ENCODE measurements at places on chromosomes 6 and 20. TPM values are rescaled to one million over a fixed set of nuclear protein-coding genes. Genes with fewer than 3 reads are reported as not detected.

DNA sequence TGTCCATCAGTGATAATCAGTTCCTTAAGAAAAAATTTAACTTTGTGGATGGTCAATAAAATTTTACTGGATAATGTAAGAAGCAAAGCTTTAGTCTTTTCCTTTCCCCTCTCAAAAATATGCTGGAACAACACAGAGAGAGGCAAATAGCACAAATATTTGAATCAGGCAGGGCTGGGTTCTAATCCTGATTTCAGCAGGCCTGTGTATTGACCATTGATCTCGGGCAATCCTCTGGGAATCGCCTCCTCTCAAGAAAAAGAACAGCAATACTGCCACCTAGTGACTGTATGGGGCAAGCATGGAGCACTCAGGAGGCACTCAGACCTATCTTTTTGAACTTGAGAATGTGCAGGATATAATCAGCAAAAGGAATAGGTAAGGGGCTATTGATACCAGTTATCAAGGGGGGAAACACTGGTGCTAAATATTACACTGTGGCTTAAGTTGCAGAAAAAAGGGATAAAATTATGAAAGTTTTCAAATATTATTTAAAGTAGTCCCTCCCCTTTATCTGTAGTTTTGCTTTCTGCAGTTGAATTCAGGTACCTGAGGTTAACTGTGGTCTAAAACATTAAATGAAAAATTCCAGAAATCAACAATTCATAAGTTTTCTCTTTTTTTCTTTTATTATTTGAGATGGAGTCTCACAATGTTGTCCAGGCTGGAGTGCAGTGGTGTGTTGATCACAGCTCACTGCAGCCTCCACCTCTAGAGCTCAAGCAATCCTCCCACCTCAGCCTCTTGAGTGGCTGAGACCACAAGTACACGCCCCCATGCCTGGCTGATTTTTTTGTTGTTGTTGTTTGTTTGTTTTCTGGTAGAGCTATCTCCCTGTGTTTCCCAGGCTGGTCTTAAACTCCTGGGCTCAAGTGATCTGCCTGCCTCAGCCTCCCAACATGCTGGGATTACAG lies 91.8 kb upstream of the NHSL1 start:
- DNase-seq: peak; percentile 68

GRCh38 chr6:25882051-25882496 lies 8.0 kb upstream of the SLC17A3 start:
- DNase-seq: no peak

DNA sequence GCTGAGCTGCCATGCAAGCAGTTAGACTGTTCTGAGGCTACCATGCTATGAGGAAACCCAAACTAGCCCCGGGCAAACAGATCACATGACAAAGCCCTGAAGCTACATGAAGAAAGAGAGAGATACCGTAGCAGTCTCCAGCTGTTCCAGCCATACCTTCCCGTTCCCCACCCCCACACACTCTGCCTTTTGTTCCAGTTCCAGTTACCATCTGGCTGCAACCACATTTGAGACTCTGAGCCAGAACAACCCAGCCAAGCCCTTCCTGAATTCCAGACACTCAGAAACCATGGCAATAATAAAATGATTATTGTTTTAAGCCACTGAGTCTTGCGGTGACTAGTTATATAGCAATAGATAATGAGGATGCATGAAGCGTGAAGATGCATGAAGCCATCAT lies 28.3 kb downstream of the RIN2 start:
- peak; percentile 97 for DNase-seq

DNA sequence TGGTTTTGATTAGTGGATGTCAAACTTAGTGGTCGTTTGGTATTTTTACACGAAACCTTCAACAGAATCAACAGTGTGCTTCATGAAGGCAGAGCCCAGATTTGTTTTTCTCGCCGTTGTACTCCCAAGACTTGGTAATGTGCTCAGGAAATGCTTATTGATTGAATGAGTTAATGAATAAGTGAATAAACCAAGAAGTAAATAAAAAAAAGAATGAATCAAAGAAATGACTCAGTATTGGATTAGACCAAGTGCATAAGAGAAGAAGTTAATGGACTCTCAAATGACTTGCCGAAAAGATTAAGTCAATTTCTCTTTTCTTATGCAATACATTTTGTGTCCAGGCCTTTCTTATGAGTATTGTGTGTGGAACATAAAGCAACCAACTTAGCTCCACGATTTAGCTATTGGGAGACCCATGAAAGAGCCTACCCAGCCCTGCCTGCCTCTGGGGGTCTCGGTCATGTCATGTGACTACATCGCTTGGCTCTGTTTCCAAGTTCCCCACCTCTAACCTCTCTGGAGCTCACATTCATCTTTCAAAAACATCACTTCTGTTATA lies 10.6 kb upstream of the FUCA2 start:
- DNase-seq: peak; percentile 16

DNA sequence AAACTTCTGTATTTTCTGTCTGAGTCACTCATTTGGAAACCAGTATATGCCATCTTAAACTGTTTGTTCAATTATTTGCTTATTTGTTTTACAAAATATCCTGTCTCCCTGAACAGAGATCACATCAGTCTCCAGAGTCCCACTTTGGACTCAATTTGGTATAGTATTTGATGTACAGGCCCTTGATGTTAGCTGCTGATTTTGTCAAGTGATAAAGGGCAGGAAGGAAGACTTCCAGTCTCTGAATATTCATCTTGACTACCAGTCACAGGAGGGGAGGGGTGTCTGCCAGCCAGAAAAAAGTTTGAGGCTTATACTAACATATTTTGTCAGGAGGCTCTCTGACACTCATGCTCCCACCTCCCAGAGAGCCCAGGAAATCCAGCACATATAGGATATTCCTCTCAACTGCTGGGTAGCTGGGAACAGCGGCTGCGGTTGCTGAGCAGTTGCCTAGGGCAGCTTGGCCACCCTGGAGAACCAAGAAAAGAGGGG lies 376.8 kb upstream of the RUNX2 start:
- DNase-seq: no peak

DNA sequence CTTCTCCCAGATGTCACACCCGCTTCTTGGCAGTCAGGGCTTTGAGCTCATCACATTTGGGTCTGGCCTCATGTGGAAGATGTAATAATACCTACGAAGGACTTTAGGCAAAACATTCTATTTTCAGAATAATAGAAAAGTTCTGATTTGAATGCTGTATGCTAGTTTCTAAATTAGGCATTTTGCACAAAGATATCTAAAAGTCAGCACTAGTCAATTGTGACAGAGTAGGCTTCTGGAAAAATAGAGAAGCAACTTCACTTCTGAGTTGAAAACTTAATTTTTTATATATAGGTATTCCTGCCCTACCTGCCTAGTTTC lies 38.3 kb upstream of the CD2AP start:
- DNase-seq: no peak

DNA sequence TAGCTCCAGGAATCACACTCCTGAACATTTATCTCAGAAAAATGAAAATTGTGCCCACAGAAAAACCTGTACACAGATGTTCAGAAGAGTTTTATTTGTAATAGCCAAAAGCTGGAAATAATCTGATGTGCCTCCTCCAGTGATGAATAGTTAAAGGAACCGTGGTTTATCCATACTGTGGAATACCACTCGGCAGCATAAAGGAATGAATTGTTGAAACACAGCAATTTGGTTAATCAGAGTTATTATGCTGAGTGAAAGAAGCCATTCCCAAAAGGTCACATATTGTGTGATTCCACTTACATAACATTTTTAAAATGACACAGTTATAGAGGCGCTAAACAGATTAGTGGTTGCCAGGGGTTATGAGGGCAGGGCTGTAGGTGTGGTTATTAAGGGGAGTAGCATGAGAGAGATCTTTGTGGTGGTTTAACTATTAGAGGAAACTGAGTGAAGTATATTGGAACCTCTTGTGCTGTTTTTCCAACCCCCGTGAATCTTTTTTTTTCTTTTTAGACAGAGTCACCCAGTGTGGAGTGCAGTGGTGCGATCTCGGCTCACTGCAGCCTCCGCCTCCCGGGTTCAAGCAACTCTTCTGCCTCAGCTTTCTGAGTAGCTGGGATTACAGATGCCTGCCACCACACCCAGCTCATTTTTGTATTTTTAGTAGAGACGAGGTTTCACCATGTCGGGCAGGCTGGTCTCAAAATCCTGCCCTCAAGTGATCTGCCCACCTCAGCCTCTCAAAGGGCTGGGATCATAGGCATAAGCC lies 26.2 kb downstream of the PSMF1 start:
- no peak for DNase-seq

GRCh38 chr6:7108964-7109836 lies 1.4 kb downstream of the RREB1 start:
- DNase-seq: peak; percentile 22

- peak; percentile 60 for DNase-seq
Measured at GRCh38 chr20:63475209-63475608, 2.8 kb upstream of the KCNQ2 start.

DNA sequence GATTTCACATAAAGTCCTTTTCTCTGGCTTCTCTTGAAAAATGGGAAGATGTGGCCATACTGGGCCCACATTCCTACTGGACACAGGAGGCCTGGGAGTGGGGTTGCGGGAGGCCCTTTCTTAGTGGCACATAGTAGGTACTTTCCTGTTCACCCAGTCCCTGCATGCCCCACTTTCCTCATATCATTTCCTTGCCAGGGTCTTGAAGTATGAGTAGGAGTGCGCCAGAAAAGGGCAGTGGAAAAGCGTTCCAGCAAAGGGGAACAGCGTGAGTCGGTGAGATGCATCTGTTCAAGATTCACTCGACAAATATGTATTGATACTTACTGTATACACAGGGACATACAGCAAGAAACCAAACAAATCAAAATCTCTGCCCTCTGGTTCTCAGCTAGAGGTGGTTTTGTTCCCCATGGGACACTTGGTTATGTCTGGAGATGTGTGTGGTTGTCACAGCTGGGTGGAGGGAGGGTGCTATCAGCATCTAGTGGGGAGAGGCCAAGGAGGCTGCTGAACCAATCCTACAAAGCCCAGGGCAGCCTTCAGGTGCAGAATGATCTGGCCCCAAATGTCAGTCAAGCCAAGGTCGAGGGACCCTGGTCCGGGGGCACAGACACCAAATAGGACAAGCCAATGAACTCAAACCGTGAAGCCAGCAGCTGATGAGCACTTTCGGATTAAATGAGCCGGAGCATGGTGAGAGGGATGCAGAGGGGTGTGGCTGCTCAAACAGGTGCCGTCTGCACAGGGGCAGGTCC lies 151.4 kb downstream of the CEBPB start:
- DNase-seq: no peak

The BCAS4 gene
- 84.7 TPM for total RNA-seq

The FOXF2 gene
- 14.1 TPM for total RNA-seq

The JPH2 gene
- not detected for total RNA-seq

The GSTA1 gene
- not detected for total RNA-seq

The RSPO3 gene
- total RNA-seq: 7.7 TPM

The EEF1A2 gene
- 281 TPM for total RNA-seq

The TRDN gene
- total RNA-seq: not detected

All from Caki2 (cell line).